Thoracic aorta (tissue), 2 donors: ENCODE measurements at places on chromosomes 13 and 19.

- DNase-seq, result no peak
These were observed 66.6 kb downstream of the RUBCNL start for GRCh38 chr13:46320406-46320805.

- DNase-seq, result no peak
These were observed 718.0 kb downstream of the DACH1 start for GRCh38 chr13:71149046-71149445.

GRCh38 chr13:41554626-41555386, 97.5 kb downstream of the RGCC start:
- no peak for DNase-seq

- no peak for DNase-seq
These were observed 441 bp downstream of the INAFM1 start for GRCh38 chr19:47274891-47275761.
